ENCODE measurements at places on chromosomes 2 and 18.

- DNase-seq: no peak
Measured at GRCh38 chr2:177556153-177556552, 163.6 kb downstream of the AGPS start.

DNA sequence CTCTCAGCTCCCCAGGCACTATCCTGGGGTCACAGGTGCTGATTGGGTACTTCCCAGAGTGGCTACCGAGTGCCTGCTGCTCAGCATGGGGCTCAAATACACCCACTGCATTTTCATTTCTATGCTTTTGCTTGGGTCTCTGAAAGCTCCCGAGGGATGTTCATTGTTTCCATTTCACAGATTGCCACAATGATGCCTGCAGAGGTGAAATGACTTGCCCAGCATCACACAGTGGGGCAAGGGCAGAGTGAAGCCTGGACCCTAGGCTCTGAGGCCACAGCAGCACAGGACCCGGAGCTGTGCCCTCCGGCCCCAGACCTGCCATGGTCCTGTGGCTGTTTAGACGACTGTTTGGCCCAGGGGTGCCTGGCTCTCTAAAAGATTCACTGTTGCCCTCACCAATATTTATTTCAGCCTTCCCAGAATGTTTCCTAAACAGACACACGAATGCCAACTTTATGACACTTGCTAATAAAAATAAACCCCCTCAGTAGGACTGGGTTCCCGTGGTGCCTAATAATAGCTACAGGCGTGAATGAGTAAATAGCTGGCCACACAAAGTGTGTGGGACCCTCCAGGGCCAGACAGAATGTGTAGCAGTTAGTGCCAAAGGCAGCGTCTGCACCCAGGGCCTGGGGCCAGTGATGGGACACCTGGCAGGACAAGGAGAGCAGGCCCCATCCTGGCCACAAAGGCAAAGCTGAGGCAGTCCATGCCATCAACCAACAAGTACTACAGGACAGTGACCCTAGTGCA, 11.5 kb upstream of the ST8SIA5 start:
- DNase-seq: no peak

DNA sequence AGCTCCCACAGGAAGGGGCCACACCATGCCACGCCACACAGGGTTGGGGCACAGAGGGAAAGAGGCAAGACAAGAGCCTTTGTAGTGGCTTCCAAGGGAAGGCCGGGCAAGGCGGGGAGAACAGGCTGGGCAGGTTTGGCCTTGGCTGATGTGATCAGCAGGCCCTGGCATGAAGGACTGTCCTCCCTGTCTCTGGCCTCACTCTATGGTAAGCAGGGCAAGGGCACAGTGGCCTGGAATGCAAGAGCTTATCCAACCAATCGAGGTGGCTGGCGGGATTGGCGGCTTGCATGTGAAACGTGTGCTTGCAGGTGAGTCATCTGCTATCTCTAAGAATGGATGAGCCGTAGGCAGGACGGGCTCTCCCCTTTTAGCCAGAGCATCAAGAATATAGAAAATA, 6.4 kb upstream of the ATP9B start:
- no peak for DNase-seq

GRCh38 chr2:55213822-55214221, 18.3 kb downstream of the CLHC1 start:
- no peak for DNase-seq

- DNase-seq: no peak
Measured at GRCh38 chr18:6943143-6943542, 174.5 kb downstream of the LAMA1 start.

Data from MM.1S (cell line).